Activated naive CD4-positive, alpha-beta T cell treated with anti-CD3 and anti-CD28 coated beads, Interleukin-2, amount 50 U/mL, for 16 hours (primary cell): ENCODE measurements at places on chromosomes 3 and 15.

GRCh38 chr3:122021811-122022401, at the start of gene ILDR1:
Gene ILDR1 (minus strand): TSS chr3:122022247. CDS start chr3:122022077, 170 bp downstream.
- DNase-seq, result no peak

- DNase-seq, result no peak
Observed at GRCh38 chr3:146502887-146503460, 33.6 kb upstream of the PLSCR2 start.

DNA sequence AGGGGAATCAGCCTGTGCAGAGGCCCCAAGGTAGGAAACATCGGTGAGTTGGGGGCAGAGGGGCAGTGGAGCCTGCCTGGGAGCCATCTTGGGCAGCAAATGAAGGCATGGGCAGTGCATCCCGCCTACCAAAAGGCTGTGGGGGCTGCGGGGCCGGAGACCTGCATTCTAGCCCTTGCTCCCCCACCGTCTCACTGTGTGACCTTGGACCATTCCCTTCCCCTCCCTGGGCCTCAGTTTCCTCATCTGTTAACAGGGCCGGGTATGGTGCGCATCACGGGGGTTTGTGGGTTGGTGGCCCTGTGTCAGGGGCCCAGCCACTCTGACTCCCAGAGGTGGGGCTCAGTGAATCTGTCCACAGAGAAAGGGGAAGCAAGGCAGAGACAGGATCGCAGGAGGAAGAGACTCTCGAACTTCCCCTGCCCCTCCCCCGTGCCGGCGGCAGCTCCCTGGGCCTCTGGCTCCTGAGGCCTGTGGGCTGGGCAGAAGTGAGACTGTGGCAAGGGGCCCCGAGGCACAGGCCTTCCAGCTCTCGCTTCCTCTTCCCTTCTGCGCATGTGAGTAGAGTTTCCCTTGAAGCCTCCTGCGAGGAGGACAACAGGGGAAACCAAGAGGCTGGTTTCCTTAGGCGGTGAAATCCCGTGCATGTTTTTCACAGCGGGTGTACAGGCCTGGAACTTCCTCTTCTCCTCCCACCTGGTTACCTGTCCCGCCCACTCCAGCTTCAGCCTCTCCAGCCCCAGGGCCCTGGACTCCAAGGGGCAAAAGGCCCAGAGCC, 42.9 kb downstream of the IDH2 start:
- DNase-seq, result peak; percentile 62

DNA sequence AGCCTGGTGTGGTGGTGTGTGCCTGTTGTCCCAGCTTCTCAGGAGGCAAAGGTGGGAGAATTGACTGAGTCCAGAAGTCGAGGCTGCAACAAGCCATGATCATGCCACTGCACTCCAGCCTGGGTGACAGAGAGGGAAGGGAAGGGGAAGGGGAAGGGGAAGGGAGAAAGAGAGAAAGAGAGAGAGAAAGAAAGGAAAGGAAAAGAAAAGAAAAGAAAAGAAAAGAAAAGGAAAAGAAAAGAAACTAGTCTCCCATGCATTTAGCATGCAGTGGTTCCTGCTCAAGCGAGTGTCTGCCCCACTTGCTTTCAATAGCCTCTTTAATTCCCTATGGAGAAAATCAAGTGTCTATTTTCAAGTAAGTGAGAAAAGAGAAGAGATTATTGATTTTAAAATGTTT, 20.6 kb upstream of the CAPN7 start:
- no peak for DNase-seq

DNA sequence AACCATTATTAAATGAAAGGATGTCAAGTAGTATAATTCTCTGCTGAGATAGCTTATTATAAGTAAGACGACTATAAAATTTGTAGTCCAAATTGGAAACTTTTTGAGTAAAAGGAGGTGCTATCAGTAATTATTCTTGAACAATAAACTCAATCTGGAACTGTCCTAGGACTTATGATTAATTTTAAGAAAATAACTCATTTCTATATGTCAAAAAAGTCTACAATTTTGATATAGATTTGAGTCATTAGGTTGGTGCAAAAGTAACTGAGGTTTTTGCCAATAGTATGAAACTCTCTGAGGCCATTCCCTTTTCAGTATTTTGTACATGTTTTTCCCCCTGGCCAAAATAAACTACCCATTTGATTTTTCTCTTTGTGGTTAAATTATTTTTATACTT, 41.0 kb downstream of the LEKR1 start:
- DNase-seq, result no peak

- no peak for DNase-seq
Observed at GRCh38 chr3:186014866-186015265, 77.1 kb upstream of the TRA2B start.

- DNase-seq, result no peak
Observed at GRCh38 chr15:79475306-79475705, 43.2 kb downstream of the MINAR1 start.
